ENCODE measurements at places on chromosomes 1 and 21. TPM values are rescaled to one million over a fixed set of nuclear protein-coding genes. Genes with fewer than 3 reads are reported as not detected.

Gene PAQR6
- total RNA-seq = 6.1 TPM

Gene PTPRC
- 674 TPM for total RNA-seq

DNA sequence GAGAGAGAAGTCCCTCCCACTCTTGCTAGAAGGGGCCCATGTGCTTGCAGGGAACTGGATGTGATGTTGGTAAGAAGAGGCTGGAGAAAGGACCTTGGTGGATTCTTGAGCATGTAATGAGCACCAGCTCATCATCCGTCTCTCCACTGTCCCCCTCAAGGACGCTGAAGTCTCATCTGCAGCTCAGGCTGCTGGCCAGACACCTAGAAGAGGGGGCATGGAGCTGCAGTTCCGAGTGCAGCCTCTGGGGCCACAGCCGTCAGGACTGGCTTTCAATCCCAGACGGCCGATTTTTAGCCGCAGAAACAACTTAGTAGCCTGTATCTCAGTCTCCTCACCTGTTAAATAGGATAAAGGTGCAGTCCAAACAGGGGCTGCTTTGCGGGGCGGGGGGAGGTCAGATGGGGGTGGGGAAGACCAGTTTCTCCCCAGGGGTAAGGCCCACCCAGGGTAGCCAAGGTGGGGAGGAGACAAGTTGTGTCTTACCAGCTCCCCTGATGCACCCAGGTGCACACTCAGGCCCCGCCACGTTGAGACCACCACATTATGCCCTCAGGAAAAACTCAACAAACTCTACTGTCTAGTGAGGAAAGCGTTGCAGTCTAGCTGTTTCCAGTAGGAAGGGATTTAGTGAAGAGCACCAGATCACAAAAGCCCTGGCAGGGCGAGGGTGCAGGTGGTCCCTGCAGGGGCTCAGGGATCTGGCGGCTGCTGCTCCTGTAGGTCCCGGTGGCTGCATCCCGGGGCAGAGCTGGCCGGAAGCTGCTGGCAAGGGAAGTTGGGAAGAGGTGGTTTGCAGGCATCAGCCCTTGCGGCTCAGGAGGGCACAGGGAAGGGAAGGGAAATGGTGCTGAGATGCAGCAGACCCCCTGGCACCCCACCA lies 29.5 kb downstream of the LDLRAP1 start:
- DNase-seq = no peak

- no peak for DNase-seq
Observed at GRCh38 chr1:67855961-67856360, 22.7 kb upstream of the GNG12 start.

GRCh38 chr1:23555986-23556634 lies 3.2 kb downstream of the ID3 start:
- no peak for DNase-seq
